ENCODE measurements at places on chromosomes 7 and 10.
A peak's percentile ranks its signal among the peaks of the same experiment; 100 is the strongest.

- no peak for DNase-seq
Measured at GRCh38 chr10:87715552-87716347, 56.1 kb downstream of the PAPSS2 start.

GRCh38 chr7:154892459-154892858 lies 110.5 kb downstream of the PAXIP1 start:
- DNase-seq = no peak

- no peak for DNase-seq
Measured at GRCh38 chr7:154777023-154777422, 225.9 kb downstream of the PAXIP1 start.

DNA sequence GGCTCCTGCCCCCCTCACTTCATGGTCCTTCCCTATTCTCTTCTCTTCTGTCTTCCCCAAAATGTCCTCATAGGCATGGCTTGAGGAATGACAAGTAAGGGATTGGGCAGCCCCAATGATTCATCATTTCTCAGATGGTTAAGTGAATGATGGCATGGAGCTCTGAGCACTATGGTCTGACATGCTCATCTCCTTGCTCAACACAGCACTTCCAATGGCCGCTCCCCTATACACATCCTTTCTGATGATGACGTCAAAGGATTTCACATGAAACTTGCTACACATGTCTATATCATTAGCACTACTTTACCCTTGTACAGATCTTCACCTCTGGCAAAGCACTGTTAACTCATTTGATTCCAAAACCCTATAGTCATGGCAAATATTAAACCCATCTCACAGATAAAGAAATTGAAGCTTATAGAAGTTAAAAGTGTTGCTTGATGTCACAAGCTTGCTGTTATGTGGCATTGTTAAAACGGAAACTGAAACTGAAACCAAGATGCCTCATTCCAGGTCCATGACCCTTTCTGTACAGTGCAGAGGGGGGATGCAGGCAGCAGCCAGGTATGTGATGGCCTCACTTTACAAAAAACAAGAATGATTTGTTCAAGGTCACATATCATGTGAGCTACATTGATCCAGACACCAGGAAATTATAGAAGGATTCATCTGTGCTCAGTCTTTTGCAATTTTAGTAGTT lies 90.0 kb upstream of the PLXNA4 start:
- no peak for DNase-seq

DNA sequence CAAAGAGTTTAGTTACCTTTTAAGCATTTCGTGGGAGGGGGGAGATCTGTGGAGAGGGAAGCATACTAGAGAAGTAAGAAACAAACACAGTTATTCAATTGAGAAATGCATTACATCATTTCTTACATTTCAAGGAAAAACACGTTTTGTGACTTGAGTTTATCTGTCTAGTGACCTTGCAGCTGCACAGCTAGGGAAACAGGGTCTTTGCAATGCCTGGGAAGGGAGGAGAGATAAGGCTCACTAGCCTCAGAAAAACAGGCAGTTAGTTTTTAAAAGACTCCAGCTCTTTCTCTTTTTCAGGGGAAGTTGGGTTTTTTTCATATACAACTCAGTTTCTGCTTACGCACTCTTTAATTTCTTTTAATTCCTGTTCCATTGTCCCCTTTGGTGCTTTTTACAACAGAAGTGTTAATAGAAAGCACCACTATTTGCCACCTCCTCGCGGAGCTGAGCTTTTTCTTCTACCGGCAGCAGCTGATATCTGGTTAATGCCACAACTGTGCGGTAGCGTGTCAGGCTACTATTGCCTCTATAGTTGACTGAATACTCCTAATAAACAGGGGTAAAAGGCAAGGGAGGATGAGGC lies 5.6 kb downstream of the CYP3A43 start:
- no peak for DNase-seq

DNA sequence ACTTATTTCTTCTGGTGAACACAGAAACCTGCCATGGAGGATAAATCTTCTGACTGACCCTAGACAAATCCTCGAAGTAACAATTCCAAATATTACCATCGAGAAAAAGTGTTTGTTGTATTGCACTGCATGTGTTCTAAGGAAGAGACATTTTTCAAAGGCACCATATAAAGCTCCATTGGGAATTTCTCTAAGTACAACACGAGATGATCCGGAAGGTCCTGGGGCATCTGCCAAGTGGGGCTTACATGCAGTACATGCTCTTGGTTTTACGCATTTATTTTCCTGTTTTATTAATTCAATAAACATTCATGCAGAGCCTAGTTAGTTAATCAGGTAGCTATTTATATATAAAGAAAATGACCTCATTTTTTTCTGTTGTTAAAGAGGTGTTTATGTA lies 692.0 kb upstream of the IGFBP3 start:
- no peak for DNase-seq

DNA sequence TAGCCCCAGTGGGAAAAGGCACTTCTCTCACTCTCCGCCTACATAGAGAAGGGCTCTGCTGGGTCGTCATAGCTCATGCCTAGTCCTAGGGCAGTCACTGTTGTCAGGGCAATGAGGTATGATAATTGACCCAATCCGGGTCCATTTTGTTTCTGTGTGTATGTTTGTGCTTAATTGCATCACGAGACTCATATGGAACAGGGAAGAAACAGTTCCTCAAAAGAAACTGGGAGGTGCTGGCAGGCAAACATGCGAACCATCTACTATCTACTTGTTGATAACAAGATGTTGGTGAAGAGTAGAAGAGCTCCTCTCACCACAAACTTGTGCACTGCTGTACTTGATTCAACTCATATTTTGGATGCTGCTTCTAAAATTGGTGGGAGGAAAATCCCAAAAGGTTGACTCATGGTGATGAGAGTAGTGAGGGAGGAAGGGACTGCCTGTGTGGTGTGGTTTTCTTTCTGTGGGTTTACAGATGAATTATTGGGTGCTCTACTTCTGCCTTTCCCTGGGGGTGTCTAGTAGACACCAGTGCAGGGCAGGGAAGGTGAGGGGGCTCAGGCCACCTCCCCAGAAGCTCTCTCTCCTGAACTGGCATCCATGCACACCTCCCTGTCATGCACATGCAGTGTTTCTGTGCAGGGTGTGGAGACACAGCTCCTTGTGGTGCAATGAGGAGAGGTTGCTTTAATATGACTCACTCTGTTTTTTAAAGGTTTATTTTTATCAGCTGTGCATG lies 29.4 kb downstream of the LSMEM1 start:
- no peak for DNase-seq

- DNase-seq = peak; percentile 85
Measured at GRCh38 chr7:151172273-151173141, 5.0 kb upstream of the GBX1 start.
